Astrocyte of the hippocampus (primary cell): ENCODE measurements at places on chromosomes 13 and 19.

- DNase-seq, result no peak
These were observed 86.0 kb downstream of the GADD45B start for GRCh38 chr19:2561895-2562294.

- no peak for DNase-seq
These were observed 119.7 kb downstream of the COL4A2 start for GRCh38 chr13:110426735-110427134.

- DNase-seq, result no peak
These were observed 32.7 kb upstream of the SOX1 start for GRCh38 chr13:112034231-112034630.

DNA sequence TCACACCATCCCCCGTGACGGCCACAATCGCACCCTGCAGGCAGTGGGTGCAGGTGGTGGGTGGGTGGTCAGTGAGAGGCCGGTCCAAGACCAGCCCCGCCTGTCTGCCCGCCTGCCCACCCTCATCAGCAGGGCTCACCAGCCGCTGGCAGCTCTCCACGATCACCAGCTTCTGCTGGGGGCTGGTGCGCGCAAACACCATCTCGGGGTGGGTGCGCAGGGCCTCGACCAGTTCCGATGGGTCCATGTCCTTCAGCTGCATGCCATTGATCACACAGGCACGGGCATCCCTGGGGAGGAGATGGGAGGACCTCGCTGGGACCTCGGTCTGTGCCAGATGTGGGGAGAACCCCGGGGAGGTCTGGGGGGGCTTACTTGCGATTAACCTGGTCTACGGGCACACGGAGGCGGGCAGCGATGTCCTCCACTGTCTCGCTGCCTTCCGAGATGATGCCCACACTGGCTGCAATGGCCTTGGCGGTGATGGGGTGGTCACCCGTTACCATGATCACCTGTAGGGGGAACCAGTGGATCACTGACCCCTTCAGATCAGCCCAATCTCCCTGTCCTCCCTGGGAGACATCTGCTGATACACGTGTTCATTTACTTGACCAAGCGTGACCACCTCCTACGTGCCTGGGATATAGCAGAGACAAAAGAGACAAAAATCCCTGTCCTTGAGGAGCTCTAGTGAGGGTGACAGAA is 8.0 kb downstream of the ATP4A start:
- DNase-seq, result peak; percentile 46

DNA sequence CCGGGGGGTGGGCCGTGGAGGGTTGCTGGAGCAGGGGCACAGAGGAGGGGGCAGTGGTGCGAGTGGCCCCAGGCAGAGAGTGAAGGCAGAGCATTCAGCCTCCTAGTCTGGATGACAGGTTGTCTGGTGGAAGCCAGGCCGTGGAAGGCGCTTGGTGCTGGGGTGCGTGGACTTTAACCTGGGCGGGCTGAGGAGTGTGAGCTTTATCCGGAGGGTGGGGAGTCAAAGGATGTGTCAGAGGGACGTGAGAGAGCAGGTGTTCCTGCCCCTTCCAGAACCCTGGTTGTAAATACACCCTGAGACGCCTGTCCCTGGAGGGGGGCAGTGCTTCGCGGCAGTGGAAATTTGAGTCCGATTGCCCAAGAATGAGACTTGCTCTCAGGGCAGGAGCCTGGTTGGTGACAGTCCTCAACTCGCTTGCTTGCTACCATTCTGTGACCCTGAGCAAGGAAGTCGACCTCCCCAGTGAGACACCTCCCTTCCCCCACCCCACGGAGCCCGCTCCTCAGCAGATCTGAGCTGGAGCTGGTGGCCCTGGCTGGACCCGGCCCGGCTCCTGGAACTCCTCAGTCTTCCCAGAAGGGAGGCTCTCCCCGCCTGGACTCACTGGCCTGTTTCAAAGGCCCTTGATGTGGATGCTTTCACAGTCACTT is 2.3 kb downstream of the SPPL2B start:
- no peak for DNase-seq

DNA sequence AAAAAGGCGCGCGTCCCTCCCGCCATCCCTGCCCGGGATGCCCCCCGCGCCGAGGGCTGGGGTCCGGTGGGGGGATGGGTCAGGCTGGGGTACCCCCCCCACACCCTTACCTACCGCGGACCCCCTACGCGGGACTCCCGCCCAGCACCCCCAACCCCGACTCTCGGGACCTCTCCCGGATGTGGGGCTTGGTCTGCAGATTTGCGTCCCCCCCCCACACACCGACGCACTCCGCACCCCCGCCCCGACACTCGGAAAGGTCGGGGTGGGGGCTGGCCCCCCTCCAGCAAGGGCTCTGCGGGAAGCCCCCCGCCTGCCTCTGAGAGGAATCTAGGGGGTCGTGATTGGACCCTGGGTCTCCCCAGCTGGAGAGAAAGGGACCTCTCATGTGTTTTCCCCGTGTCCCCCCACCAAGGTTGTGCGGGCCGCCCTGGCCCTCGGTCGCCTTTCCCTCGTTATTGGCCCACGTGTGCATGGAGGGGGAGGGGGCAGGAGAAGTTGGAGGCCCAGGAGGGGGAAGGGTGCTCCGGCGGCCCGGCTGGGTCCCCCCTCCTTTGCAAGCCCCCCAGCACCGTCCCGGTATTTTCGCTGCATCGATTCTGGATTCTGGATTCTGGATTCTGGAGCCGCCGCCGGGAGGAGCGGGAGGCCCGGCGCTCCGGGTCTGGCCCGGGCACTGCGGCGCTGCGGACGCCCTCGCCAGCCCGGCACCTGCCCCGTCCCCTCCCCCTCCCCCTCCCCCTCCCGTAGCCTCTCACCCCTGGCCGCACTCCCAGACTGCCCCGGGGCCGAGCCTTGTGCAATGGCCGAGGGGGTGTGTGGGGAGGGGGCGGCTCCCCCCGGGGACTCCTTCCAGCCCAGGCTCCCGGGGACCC is 607 bp downstream of the NFIC start:
- DNase-seq, result peak; percentile 62

GRCh38 chr19:5051619-5052018 is 82.7 kb downstream of the KDM4B start:
- no peak for DNase-seq

GRCh38 chr13:111533900-111534683 is 213.7 kb downstream of the TEX29 start:
- no peak for DNase-seq

GRCh38 chr13:69487576-69487975 is 620.0 kb upstream of the ATXN8OS start:
- DNase-seq, result peak; percentile 15

DNA sequence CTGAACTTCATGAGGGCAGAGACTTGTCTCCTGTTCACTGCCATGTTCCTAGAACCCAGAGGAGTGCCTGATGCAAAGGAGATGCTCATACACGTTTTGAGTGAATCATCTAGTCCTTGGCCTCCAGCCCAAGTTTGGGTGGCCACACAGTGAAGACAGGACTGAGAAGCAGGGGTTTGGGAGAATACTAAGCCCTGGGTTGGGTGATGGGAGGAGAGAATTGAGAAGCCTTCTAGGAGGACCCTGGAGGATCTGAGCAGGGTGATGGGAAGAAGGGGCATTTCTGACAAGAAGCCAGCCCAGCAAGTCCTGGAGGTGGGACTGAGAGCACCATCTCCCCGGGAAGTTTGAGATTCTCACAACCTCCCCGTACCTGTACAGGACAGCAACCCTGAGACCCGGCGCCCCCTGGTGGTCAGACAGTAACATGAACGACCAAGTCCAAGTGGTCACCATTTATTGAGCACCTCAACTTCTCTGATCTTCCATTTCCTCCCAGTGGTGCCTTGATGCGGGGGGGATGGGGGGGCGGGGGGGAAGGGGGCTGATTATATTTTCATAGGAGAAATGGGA is 11.0 kb downstream of the CTU1 start:
- DNase-seq, result peak; percentile 65

- no peak for DNase-seq
These were observed 2.7 kb downstream of the DMRTC2 start for GRCh38 chr19:41847351-41848105.

GRCh38 chr13:71625694-71626093 is 241.3 kb downstream of the DACH1 start:
- DNase-seq, result no peak

DNA sequence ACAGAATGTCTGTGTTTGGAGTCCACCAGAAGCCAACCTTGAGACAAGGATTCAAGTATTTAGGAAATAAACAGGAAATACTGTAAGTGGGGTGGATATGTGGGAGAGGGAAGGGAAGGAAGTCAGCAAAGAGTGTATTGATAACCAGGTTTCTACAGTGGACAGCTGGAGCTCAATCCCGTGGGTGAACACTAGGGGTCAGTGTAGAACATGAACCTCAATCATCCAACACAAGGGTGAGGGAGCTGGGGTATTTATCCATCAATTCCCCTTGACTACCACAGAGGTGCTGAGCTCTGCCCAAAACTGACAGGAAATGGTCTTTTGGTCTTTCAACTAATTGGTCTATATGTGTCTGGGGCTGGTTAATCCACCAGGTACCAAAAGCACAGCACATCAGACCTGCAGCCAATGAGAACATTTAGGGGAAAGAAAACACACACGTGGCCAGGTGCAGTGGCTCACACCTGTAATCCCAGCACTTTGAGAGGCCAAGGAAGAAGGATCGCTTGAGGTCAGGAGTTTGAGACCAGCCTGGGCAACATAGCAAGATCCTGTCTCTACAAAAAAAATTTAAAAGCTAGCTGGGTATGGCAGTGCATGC is 5.6 kb upstream of the SYDE1 start:
- peak; percentile 45 for DNase-seq

GRCh38 chr13:47317356-47317755 is 420.5 kb upstream of the HTR2A start:
- DNase-seq, result no peak

DNA sequence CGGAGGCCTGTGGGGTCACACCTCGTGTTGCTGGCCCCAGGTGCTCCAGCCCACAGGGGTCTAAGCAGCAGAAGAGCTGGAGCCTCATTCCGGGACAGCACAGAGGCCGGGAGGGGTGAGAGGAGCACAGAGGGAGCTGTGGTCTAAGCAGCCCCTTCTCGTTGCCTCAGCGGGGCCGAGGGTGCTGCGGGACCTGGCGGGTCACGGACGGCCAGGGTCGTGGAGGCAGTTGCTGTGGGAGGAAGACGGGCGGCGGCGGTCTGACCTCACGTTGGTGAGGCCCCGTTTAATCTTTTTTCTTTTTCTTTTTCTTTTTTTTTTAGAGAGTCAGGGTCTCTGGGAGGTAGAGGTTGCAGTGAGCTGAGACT is 21.7 kb downstream of the PIAS4 start:
- no peak for DNase-seq

DNA sequence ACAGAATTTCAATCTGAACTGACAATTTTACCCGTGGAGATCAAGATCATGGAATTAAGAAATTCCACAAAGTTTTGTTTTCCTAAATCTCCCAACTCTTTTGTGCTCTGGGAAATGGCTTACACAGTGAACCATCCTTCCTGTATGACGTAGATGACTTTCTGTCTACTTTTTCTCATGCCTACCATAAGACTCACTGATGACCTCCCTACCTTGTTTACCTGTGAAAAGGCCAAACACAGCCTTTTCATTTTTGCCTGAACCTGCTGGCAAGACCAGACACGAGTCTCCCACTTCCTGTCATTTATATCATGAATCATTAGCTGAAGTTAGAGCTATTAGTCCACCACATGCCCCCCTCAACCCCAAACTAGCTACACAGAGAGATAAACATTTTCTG is 4.6 kb upstream of the KBTBD6 start:
- DNase-seq, result no peak

DNA sequence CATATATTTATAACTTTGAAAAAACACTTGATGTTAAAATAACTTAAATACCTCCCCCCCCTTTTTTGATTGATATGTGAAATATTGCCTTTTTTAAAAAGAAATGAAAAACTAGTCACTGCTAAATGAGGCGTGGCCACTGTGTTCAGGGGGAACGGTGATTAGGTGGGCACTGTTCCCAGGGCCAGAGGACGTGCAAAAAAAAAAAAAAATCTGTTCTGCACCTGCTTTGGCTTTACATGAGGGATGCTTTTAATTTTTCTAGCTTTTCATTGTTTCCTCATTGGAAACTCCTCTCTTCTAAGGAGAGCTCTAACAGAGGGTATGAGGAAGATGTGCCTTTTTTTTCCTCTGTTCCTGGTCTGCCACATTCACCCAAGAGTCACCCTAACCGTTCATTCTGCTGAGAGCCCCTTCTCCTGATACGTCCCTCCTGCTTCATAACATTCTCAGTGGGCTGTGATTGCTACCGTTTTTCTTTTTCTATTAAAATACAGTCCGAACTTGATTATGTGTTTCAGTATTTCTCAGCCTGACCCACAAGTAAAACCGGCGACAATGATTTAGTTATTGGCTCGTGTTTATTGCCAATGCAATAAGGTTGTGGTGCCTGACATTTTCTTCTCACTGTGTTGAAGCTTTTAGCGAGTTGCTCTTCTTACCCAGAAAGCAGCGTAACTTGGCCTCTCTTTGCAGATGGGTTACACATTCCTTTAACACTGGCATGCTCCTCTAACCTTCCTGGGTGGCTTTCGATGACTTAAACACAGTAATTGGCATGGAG is 64.8 kb upstream of the ZNF536 start:
- no peak for DNase-seq

- no peak for DNase-seq
These were observed 6.9 kb upstream of the CBY2 start for GRCh38 chr13:45695198-45695730.

- no peak for DNase-seq
These were observed 238.4 kb downstream of the IRS2 start for GRCh38 chr13:109547942-109548341.

DNA sequence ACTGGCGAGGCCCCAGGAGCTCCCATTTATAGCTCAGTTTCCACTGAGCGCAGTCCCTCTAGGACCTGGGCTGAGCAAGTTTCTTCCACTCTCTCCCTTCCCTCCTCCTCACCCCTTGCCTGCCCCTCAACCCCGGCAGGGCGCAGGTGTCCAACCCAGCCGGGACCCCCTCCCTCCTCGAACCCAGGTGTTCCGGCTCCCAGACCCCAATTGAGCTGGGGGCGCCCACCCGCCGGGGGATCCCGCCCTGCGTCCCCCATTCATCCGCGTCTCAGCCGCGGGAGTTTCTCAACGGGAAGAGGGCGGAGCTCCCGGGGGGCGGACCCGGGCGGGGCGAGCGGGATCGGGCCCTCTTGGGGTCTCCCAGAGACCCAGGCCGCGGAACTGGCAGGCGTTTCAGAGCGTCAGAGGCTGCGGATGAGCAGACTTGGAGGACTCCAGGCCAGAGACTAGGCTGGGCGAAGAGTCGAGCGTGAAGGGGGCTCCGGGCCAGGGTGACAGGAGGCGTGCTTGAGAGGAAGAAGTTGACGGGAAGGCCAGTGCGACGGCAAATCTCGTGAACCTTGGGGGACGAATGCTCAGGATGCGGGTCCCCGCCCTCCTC is at the start of gene KIRREL2:
Gene KIRREL2, plus strand, starts transcription at position 366 of the 604 bp plus-strand sequence. Its CDS starts 209 bp downstream, at position 575.
- peak; percentile 37 for DNase-seq

DNA sequence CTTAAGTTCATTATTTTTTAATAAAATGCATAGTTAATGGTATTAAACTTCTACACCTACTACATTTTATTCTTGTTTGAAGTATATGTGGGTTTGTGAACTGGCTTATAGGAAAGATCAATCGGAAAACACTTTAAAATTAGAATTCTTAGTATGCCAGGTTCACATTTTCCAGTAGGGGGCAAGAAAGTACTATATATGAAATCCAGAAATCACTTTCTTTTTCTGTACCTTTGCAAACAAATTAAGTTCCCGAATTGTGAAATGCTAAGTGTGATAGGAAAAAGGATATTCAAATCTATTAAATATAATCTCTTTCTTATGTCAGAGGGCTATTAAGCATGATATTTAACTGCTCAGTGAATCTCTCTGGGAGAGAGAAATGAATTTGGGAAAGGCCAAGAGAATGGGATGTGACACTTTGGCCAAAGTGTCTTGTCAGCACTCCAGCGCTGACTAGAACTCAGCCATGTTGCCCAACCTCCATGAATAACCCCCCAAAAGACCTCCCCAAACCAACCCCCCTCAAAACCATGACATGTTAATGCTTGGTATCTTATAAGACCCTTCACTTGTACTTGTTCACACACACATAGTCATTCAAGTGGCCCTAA is 122.6 kb upstream of the SLC10A2 start:
- DNase-seq, result peak; percentile 50
